Left colon (tissue), 2 donors: ENCODE measurements at places on chromosomes 4 and X.
A peak's percentile ranks its signal among the peaks of the same experiment; 100 is the strongest.

DNA sequence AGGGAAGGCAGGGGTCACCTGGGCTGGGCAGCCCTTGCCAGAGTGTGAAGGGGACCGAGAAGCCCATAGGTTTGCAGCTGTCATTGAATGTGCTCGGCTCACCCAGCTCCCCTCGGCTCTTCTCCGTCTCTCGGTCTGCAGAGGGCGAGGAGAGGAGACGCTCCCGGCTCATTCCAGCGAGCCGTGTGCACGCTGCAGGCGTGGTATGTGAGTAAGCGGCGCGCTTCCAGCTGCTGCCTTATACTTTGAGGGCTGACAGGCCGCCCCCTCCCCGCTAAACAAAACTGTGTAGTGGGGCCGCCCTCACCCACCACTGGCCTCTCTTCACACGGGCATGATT is 23.0 kb upstream of the BCORL1 start:
- peak; percentile 43 for DNase-seq

DNA sequence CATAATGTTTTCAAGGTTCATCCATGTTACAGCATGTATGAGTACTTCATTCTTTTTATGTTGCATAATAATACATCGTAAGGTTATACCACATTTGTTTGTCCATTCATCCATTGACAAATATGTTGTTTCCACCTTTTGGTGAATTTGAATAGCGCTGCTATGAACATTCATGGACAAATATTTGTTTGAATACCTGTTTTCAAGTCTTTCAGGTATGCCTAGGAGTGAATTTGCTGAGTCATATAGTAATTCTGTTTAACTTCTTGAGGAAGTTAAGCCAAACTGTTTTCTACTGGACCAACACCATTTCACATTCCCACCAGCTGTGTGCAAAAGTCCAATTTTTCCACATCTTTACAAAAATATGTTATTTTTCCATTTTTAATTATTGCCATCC is 31.5 kb downstream of the IRS4 start:
- DNase-seq, result no peak

- no peak for DNase-seq
Observed at GRCh38 chr4:76012388-76012801, 5.1 kb upstream of the CXCL9 start.

DNA sequence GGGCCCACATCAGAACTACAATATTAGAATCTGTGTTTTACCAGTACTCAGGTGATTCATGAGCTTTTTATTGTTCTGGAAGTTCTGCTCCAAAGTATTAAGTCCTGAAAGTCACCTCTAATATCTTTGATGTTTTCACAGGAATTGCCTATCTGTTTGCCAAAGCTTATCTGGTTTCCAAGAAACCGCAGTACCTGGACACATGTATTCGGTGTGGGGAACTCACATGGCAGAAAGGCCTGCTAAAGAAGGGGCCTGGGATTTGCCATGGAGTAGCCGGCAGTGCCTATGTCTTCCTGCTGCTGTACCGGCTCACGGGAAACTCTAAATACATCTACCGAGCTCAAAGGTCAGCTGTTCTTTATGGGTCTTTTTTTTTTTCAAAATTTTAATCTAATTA is 18.4 kb upstream of the XK start:
- DNase-seq, result no peak

DNA sequence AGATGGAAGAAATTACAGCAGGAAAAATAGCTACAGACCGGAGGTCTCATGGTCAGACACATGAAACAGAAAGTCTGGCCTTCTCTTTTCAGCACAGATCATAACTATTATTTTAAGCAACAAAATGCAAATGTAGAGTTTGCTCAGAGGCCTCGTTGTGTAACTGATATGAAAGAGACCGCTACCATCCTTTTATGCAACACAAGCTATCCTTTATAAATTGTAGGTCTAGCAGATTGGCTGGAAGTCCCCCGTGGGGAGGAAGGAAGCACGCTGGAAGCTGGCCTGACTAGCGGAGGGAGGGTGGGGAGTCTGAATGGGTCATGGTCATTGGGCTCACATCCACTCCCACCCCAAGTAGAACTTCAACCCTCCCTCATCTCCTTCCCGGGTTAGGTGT is 27.7 kb downstream of the DMP1 start:
- no peak for DNase-seq
